Activated naive CD4-positive, alpha-beta T cell treated with anti-CD3 and anti-CD28 coated beads, Interleukin-2, amount 50 U/mL, for 72 hours (primary cell): ENCODE measurements at places on chromosomes 6 and 20. TPM values are rescaled to one million over a fixed set of nuclear protein-coding genes. Genes with fewer than 3 reads are reported as not detected.

DNA sequence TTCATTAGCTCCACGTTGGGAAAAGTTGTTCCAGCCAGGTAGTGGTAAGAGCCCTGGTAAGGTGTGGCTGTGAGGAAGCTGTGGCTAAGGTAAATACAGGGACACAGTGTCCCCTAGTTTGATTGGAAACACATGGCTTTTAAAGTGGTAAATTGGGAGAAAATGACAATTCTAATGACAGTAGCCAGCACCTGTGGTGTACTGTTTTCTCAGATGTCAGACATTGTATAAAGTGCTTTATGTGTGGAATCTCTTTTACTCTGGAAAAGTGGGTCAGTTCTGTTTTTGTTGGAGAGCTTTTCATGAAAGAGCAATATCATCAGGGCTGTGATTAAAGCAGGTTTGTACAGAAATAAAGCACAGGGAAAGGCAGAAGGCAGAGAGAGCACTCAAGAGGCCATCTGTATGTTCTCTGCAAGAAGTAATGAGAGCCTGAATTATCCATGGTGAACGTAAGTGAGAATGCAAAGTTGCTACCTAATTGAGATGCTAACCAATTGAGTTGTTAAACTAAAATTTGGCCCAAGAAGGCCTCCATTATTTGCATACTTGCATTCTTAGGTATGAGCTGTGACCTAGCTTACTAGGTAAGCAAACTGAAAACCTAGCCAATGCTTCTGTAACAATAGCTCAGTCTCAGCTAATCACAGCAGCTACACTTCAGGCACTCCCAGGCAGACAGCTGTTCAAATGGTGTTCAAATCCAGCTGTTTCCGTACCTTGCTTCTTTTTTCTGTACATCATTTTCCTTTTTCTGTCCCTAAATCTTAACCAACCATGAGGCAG, 28.2 kb downstream of the MRAP2 start:
- DNase-seq, result no peak

- no peak for DNase-seq
Measured at GRCh38 chr20:64069614-64070243, 6.7 kb downstream of the TCEA2 start.

DNA sequence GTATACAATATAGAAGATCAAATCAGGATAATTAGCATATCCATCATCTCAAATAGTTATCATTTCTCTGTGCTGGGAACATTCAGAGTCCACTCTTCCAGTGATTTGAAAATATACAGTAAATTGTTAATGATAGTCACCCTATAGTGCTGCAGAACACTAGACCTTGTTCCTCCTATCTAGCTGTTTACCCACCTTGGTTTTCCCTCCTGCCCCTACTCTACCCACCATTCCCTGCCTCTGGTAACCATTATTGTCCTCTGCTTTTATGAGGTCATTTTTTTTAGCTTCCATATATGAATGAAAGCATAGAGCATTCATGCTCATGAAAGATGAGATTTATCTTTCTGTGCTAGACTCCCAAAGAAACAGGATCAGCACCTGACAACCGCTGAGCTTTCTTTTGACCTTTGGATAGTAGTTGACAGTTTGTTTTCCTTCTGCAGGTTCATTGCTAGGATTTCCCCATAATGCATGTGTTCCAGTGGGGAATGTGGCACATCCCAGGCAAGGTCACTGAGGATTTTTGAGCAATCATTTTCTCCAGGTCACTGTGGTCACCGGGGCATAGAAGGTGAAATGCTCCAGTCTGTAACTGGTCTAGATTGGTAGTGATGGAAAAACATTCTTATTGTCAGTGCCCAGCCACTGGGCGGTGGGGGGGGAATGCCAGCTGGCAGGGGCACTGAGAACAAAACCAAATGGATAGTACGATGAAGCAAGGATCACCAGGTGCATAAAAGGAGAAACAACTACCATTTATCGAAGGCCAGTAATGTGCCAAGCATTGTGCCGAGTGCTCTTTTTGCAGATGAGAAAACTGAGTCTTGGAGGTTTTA, 33.6 kb upstream of the BCAS1 start:
- DNase-seq, result no peak

DNA sequence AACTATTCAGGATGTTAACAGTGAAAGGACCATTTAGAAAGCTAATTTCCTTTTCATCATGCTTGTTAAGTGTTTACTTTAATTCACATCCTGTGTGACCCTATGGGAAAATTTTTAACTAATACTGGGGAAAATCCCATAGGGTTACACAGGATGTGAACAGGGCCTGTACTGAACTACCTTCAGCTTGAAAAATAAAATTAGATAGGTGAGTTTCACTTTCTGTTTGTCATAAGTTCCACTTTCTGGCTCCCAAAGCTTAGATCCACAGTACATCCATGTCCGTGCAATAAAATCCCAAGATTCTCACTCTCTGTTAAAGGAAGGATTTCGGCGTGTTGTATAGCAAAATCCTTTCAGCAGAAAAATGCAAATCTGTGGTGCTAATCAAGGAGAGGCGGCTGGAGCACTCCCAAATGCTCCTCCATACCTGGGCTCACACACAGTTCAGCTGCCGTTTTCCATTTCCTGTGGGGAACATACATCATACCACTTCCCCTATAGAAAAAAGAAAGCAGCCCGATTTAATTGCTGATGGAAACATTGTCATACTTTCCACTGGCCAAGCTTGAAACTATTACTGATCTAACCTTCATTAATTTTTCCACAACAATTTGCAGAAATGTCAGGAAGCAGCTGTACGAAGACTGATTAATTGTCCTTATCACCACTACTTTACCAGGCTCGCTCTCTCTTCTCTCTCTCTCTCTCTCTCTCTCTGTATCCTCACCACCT, 125.2 kb downstream of the HIVEP2 start:
- DNase-seq, result peak; percentile 58

DNA sequence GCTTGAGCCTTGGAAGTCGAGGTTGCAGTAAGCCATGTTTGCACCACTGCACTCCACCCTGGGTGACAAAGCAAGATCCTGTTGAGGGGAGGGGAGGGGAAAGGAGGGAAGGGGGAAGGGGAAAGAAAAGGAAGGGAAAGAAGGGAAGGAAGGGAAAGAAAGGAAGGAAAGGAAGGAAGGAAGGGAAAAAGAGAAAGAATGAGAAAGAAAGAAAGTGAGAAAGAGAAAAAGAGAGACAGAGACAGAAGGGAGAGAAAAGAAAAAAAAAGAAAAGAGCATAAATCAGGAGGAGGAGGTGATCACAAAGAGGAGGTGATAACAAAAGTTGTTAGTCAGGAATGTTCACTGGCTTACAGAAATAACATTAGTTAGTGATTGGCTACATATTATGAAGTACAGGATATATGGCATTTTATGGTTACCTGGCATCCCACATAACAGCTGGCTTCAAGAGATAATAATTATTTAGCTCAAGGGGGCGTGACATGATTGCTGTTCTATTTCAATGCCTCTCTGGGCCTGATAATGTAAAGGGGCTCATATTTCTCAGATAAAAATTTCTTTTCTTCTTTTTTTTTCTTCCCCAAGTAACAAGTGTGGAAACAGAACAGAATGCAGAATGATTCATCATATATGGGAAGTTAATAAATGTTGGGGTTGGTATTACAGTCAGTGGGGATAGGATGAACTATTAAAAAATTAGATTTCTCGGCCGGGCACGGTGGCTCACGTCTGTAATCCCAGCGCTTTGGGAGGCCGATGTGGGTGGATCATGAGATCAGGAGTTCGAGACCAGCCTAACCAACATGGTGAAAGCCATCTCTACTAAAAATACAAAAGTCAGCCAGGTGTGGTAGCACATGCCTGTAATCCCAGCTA, 27.1 kb downstream of the SAMHD1 start:
- DNase-seq, result no peak

- DNase-seq, result no peak
Measured at GRCh38 chr20:22515264-22515663, 69.1 kb downstream of the FOXA2 start.

GRCh38 chr6:134230087-134230700, 87.7 kb downstream of the SGK1 start:
- no peak for DNase-seq

DNA sequence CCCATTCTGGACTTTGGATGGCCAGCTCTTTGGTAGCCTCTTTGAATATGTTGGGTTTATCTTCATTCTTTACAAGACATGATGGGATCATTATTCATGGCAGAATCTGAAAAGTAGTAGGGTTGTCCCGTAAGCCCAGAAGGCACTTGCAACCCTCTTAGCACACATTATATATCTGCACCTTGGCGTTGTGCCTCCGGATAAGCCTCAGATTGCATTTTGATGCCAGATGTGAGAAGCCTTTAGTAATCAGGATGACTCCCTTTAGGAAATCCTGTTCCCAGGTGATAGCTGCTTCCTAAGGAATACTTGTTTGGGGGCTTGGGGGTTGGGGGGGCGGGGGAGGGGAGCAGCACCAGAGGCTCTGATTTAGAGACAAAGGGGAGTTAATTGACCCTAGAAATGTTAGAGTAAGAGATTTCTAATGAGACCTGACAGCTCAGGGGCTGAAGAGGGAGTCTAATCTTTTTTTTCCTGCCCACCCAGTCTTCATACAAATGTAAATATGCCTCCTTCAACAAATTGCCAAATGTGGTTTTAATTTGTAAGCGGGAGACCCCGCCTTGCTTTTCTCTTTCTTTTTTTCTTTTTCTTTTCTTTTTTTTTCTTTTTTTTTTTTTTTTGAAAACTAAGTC, 55.1 kb downstream of the JAG1 start:
- DNase-seq, result no peak

DNA sequence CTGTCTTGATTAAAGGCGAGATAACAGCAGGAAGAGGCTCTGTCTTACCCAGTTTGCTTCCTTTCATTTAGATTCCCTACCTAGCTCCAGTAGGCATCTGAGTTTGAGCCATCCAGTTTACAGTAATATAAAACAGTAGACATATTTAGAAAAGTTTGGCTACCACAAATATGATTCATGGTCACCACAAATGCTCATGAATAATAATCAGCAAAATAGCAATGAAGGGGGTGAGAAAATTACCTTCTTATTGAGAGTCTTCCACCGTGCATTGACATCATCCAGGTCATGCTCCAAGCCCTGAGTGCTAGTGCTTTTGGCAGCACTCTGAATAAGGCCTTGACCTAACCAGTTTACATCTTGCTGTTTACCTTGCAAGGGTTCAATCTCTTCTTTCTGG, 106.2 kb downstream of the DST start:
- no peak for DNase-seq

- DNase-seq, result no peak
Measured at GRCh38 chr6:72533606-72534005, 88.3 kb upstream of the KCNQ5 start.

DNA sequence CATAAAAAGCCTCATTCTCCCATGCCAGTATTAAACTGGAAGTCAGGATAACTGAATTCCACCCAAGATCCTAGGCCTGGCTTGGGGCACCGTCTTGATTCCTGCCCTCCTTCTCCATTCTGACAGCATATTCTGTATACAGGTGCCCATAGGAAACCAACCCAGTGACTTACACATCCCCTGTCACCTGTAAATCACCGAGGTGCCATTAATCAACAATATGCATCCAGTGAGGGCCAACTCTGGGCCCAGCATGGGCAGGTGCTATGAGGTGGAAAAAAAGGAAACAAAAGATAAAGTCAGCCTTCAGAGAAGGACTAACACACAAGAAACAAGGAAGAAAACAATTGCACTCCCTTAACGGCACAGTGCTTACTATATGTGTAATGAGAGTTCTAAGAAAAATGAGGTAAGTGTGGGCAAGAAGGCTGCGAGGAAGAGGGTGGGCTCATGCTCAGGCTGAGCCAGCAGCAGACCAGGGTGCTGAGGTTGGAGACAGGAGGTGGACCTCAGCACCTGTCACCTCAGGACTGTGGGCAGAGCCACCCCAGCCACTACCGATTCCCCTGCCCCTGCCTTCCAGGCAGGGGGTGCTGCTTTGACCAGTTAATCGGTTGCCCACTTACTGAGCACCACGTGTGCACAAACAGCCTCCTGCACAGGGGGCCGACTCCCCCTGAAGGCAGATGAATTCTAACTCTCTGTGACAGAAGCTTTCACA, 105.9 kb downstream of the TRERF1 start:
- no peak for DNase-seq

DNA sequence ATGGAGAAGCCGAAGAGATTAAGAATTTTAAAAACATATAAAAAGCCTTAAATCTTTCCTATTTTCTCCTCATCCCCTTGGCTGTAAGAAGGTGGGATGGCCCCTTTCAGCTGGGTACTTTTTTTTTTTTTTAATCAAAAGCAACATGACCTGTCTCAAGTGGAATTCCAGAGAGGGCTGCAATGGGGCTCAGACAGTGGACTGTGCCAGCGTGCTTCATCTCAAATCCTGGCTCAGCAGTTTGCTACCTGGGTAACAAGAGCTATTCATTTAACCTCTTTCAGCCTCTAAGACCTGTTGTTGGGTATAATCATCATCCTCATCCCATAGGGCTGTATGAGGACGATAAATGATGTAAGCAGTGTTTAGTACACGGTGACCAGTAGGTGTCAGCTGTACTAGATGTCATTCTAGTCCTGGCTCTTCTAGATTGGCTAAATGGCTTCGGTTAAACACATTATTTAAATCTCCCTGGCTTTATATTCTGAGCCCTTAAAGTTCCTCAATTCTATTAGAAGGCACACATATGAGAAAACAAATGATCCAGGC, 6.9 kb upstream of the PPP1R3G start:
- no peak for DNase-seq

GRCh38 chr6:42624601-42625000, 60.8 kb downstream of the UBR2 start:
- DNase-seq, result no peak

DNA sequence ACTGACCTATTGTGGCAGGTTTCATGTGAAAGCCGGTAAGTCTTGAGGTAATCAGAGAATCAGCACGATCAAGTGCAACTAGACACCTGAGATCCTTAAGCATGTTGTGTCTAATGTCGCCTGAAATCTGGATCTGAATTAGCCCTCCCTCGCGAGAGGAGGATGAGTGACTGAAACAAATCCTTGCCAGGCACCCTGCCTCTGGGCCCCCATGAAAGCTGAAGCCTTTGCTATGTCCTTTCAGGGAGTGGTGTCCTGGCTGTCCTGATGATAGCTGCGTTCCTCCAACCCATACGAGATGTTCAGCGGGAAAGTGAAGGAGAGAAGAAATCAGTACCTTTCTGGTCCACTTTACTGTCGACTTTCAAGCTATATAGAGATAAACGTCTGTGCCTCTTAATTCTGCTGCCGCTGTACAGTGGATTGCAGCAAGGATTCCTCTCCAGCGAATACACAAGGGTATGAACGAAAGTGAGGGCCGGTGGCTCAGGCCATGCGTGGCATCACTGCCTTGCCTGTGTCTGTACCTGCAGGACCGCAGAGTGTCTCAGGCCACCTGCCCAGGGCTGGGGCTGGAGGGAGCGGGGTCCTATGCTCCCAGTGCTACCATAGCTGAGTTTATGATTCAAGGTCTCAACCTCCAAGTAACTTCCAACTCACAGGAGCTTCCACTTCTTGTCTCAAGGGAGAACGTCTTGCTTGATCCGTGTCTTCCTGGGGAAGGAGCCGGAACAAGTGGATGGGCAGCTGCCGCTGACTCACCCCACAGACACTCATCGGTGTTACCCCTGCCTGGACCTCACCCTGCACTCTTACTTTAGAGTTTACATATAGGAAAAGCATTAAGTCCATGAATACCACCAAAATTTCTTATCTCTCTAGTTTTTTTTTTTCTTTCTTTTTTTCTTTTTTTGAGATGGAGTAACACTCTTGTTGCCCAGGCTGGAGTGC, 12.8 kb downstream of the UNC93A start:
- DNase-seq, result no peak

The ADAM33 gene
- total RNA-seq, result not detected

The SCRT2 gene
- not detected for total RNA-seq

The BPIFB1 gene
- not detected for total RNA-seq
